MCF 10A (cell line): ENCODE measurements at places on chromosomes 7 and 10.
A peak's percentile ranks its signal among the peaks of the same experiment; 100 is the strongest.

DNA sequence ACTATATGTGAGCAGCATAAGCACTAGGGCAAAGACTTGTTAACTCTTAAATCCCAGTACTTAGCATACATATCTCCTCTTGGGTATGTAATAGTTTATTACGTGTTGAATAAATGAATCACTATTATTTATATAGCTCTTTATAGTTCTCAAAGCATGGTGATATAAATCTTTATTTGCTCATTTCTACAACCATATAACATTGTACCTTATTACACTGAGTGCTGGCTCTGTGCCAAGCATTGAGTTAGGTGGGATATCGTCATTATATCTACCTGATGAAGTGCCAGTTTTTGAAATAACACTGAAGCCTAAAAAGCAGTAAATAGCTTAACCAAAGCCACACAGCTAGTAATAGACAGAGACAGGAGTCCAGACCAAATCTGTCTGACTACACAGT lies 27.9 kb downstream of the AHR start:
- no peak for DNase-seq

DNA sequence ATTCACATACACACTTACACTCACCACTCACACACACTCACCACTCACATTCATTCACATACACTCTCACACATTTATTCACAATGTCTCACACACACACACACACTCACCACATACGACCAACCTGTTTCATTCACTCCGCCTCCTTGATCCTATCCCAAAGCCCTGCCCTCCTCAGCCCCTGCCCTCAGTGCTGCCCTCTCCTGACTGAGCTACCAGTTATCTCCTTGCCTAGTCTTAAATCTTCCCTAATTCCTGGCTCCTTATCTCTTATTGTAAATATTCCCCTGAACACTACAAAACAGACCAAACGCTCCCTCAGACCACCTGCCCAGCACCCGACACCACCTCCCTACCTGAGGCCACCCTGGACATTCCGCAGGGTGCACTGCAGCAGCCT lies 26.1 kb upstream of the C10orf120 start:
- DNase-seq, result peak; percentile 14

DNA sequence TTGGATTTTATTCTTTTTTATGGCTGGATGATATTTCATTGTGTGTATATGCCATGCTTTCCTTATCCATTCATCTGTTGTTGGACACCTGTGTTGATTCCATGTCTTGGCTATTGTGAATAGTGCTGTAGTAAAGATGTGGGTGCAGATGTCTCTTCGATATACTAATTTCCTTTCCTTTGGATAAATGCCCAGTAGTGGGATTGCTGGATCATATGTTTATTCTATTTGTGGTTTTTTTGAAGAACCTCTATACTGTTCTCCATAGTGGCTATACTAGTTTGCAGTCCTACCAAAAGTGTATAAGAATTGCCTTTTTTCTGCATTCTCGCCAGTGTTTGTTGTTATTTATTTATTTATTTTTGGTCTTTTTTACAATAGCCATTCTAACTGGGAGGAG lies 159.8 kb downstream of the WNT2 start:
- no peak for DNase-seq

DNA sequence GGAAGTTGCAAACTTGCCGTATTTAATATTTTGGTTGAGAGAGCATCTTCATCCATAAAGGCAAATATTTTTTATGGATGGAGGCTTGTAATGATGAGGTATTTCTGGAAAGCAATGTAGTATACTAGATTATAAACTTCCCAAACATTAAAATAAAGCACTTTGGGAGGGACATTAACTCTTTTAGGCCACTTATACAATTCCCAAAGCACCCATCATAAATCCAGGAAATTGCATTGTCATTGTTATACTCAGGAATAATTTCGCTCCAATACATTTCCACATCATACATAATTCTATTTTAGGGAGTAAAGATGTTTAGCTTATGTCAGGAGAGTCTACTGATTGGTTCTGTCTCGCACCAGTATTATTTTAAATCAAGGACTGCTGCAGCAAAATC lies 212.7 kb upstream of the MKI67 start:
- DNase-seq, result no peak

DNA sequence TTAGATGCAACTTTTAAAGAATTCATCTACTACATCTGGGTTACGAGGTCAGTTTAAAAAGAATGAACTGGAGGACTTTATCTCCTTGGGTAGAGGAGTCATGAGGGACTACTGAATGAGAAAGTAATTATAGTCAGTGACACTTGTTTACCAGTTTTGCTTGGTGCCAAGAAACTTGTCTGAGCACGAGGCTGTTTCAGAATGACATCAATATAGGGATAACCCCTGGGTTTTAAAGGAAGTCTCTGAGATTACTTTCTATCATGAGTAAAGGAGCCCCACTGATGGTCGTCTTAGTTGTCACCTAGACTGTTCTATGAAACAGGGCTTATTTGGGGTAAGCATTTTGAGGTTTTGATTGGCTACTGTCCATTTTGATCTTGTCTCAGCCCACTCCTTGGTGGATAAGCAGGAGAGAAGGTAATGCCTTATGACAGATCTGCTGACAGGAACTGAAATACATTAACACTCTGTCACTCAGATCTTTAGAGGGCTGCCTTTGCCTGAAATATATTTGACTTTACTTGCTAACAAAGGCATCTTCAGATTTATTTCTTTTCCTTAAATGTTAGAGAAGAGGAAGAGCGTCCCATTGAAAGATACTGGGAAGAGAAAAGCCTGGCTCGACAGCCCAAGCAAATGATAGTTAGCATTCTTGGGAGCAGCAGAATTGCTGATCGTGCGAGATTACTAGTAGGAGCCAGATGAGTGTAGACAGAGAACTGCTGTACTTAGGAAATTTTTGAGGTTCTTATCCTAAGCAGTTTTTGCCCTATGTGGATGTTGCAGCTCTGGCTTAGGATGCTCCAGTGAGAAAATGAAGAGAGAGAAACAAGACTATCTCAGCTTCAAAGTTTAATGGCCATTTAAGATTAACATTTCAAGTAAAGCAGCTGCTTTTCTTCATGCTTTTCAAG lies 299.2 kb upstream of the LRGUK start:
- peak; percentile 13 for DNase-seq

- DNase-seq, result peak; percentile 49
Measured at GRCh38 chr10:74072503-74072902, 74.6 kb downstream of the VCL start.

- no peak for DNase-seq
Measured at GRCh38 chr7:47513741-47514241, 68.1 kb downstream of the TNS3 start.

DNA sequence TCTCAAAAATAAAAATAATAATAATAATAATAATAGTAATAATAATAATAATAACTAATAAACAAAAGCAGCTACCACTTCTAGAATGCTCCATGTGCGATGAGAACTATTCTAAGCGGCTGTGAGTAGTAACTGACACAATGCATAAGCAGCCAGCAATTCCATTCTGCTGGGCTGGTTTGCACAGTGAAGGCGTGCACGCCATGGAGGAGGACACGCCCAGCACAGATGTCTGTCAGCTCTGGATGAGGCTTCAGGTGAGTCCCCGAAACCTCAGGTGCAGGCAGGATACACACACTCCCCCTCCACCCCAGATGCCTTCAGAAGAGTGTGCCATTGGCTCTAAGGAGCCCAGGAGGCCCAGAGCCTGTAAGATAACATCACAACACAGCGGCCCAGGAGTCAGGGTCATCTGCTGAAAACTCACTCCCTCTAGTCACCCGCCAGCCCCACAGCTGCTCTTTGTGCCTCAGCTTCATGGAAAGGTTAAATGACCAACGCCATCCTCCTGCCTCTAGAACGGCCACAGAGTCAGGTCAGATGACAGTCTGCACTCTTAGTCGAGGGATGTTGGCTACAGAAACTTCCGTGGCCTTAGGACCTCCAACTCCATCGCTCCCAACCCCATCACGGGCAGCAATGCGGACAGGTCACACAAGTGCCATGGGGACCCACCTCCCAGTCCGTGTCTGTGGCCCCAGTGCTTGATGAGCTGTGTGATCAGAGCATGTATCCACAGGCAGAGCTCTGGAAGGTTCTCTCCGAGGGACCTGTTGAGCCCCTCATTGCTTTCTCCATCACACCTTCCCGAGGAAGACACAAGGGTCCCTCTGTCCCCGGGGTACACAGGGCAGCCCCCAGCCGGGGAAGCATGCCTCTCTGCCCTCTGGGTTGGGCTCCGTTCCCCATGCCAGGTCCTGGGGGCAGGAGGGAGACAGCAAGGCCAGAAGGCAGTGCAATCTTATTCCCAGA lies 103.9 kb downstream of the CTBP2 start:
- DNase-seq, result no peak

- no peak for DNase-seq
Measured at GRCh38 chr10:89470628-89471027, 56.3 kb downstream of the IFIT5 start.

GRCh38 chr7:45579391-45579801 lies 5.2 kb downstream of the ADCY1 start:
- DNase-seq, result no peak

GRCh38 chr10:125209591-125210355 lies 49.4 kb upstream of the CTBP2 start:
- no peak for DNase-seq

DNA sequence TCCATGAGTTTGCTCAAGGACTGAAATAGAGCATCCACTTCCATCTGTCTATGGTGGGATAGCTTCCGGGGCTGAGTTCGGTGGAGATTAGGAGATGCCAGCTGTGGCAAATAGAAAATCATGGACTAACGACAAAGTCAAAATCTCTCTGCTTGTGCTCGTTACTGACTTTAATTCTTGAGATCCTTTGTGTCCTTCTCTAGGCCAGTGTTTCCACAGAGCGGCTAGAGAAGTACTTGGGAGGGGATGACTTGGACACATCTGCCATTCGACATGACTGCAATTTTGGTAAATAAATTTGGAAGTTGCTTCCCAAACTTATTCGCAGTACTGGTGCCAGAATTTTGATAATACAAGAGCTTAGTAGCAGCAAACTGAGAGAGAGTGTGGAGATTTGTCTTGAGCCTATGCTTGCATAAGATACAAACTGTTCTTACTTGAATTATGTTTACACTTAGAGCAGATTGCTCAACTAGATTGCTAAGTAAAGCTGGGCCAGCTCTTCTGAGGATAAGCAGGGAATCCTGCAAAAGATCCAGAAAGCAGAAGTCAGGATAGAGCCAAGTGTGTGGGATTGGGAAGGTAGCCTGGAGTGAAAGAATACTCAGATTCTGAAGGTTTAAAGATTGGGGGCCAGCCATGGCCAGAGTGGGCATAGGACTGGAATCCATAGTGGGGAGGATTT lies 27.6 kb downstream of the ABCC2 start:
- DNase-seq, result no peak

GRCh38 chr10:78731675-78732074 lies 337.1 kb upstream of the ZMIZ1 start:
- no peak for DNase-seq

GRCh38 chr10:18607503-18608378 lies 43.6 kb downstream of the NSUN6 start:
- DNase-seq, result peak; percentile 93

GRCh38 chr10:96496281-96496925 lies 17.3 kb downstream of the TLL2 start:
- peak; percentile 47 for DNase-seq

DNA sequence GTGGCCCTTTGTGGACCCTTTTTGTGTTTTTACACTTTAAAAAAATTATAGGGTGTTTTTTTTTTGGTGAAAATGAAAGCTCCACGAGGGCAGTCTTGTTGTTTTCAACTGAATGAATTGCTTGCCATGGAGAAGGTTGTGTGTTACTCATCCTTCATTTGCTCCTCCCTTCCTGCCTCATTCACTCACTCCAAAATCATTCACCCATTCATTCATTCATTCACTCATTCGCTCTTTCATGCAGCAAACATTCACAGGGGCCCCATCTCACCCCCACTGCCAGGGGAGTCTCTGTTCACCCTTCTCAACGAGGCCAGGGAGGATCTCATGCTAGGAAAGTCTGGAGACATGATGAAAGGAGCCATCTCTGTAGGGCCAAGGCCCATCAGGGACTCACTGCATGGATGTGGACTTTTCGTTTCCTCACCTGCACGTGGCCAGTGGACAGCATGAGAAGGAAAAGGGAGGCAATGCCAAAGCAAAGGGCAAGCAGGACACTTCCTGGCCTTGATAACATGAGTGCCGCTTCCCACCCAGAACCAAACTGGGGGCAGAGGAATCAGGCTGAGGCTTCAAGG lies 62.8 kb upstream of the COL13A1 start:
- DNase-seq, result no peak

GRCh38 chr10:74677951-74678350 lies 148.4 kb upstream of the KAT6B start:
- DNase-seq, result no peak

GRCh38 chr7:157691586-157692459 lies 355.0 kb downstream of the DNAJB6 start:
- no peak for DNase-seq

- DNase-seq, result no peak
Measured at GRCh38 chr7:130921391-130922180, 187.6 kb upstream of the KLF14 start.

GRCh38 chr7:121411597-121411979 lies 15.5 kb upstream of the FAM3C start:
- DNase-seq, result no peak

GRCh38 chr10:133567119-133567518 lies 1.7 kb upstream of the SYCE1 start:
- no peak for DNase-seq

- peak; percentile 27 for DNase-seq
Measured at GRCh38 chr7:94223375-94224084, 171.2 kb upstream of the COL1A2 start.

GRCh38 chr7:134731616-134732015 lies 47.8 kb upstream of the CALD1 start:
- no peak for DNase-seq

DNA sequence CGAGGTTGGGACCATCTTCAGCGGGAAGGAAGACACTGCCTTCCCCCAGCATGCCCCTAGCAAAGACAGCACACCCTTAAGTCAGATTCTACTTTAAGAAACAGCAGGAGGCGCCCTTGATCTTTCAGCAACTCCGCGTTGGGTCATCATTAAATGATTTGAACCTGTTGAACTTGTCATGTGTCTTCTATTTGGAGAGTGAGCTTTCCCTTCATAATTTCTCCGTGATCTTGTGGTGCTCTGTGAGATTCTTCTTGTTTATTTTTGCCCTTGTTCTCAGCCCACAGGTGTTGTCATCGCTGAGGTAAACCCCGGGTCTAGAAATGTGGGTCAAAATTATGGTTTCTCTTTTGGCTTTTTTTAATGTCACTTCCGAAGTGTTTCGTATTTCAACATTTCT lies 49.5 kb upstream of the PITRM1 start:
- peak; percentile 19 for DNase-seq

GRCh38 chr10:14727924-14728323 lies 46.8 kb downstream of the FAM107B start:
- DNase-seq, result no peak

- peak; percentile 68 for DNase-seq
Measured at GRCh38 chr7:74269757-74270277, 15.6 kb upstream of the RFC2 start.
